NCI-H446 treated with DMSO at 0.1 percent for 48 hours (cell line): ENCODE measurements at places on chromosomes 4 and X.

GRCh38 chr4:55617587-55618197, 18.4 kb downstream of the NMU start:
- no peak for DNase-seq

GRCh38 chr4:48380583-48381167, 39.3 kb downstream of the SLAIN2 start:
- no peak for DNase-seq

DNA sequence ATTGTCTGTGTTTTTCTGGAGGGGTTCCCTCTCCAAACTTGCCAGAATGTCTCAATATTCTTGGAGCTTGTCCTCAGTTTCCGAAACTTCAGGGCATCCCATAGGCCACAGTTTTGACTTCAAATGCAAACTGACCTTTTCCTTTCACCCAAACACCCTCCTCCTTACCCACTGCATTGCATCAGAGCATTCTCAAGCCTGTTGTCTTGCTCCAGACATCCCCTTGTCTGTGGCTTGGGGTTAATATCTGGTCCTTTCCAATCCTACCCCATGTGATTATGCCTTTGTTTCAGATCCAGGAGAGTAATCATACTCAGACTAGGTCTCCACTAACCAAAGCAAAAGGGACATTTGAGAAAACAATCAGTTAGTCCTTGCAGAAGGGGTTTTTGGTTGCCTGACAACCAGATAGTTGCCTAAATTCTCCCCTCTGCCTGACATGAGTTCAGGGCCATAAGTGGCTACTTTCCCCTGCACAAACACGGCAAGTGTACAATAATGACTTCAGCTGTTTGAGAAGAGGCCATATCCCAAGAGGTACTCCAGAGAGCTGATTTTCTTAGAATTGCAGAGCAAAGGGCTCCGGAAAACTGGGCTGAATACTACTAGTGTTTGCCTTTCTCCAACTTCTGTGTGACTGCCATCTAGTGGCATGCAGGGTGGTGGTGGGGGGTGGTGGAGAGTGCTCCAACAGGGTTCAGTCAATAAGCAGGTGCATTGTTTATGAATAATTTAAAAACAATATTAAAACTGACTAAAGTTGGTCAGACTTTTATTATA, 130.2 kb downstream of the CHRDL1 start:
- DNase-seq, result no peak

GRCh38 chr4:81549984-81550383, 78.3 kb upstream of the RASGEF1B start:
- no peak for DNase-seq

GRCh38 chrX:153516073-153516472, 1.4 kb upstream of the ATP2B3 start:
- no peak for DNase-seq

DNA sequence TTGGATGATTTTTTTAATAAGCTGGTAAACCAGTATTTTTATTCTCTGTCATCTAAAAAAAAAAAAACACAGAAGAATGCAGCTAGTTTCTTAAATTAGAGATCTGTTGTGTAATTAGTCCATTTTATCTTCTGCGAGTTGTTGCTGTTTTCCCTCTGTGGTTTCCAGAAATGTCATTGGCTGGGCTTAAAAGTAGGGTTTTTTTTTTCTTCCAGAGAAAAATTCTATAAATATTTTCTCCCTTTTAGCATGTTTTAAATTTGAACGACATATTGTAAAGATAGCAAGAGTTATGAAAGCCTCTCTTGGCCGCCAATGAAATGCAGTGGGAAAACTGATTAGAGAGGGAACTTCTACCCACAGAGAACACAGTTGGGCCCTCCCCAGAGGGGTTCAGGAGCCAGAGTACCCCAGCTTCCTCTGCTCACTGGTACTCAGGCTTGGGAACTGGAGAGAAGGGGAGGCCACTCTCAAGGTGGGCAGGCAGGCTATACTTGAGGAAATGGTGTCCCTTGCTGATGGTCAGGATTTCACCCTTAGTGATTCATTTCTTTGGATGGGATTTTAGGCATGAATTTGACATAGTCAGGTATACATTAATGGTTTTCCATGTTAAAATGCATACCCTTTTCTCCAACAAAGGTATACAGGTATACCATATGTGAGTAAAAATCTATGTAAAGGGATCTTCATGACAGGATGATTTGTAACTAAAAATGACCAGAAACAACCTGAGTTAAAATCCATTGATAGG, 166.1 kb downstream of the BCOR start:
- DNase-seq, result no peak

- DNase-seq, result no peak
Observed at GRCh38 chrX:10534611-10535010, 85.8 kb downstream of the MID1 start.

GRCh38 chr4:112270640-112271421, 14.9 kb downstream of the TIFA start:
- no peak for DNase-seq

- no peak for DNase-seq
Observed at GRCh38 chrX:19127649-19128168, 5.4 kb upstream of the ADGRG2 start.

GRCh38 chrX:130139474-130140201, 26.0 kb downstream of the AIFM1 start:
- no peak for DNase-seq

DNA sequence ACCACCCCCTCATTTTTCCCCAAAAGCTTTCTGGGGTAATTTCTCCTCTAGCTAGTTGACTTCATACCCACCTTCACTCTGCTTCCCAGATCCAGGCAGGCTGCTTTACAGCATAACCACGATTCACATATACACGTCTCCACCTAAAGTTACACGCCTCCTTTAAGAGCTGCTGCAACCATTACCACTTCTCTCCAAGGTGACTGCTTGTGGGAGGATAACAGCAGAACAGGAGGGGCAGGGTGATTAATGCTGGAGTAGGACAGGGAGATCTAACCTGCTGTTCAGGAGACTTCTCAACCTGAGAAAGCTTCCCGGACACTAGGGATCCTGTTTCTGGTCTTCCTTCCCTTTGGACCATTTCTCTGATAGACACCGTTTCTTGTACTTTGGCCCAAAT, 77.4 kb downstream of the MGST2 start:
- no peak for DNase-seq

DNA sequence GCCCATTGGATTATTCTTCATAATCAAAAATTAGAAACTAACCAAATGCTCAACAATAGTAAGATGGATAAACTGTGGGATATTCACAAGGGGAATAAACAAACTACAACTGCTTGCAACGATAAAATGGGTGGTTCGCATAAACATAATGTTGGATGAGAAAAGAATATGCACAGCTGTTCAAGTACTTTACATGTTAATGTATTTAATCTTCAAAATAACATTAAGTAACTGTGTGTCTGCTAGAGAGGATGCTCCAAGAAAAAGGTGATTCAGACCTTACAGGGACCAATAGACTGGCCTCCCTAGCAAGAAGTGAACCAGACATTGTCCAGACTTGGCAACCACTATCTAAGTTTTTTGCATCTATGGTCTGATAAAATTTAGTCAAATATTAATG, 2.3 kb downstream of the PFKFB1 start:
- no peak for DNase-seq

- no peak for DNase-seq
Observed at GRCh38 chr4:92776080-92776479, 472.3 kb downstream of the GRID2 start.

GRCh38 chr4:147192679-147193078, 247.0 kb upstream of the TTC29 start:
- no peak for DNase-seq

- DNase-seq, result no peak
Observed at GRCh38 chr4:55615008-55615407, 21.1 kb downstream of the NMU start.

DNA sequence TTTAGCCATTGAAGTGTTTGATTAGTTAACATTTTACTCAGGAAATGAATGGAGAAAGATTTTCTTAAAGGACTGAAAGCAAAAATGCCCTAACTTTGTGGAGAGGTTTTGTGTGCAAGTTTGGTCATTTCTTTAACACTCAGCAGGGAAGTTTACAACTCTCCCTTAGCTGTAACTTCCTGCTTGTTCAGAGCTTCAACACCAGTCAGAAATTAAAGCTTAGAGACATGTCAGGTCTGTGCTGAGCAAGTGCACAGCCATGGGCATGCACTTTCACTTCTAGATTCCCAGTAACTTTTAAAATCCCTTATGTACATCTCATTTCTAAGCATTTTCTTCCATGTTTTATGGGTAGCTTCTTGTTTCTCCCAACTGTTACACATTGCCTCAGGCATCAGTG, 326.0 kb downstream of the ACTRT1 start:
- DNase-seq, result no peak

DNA sequence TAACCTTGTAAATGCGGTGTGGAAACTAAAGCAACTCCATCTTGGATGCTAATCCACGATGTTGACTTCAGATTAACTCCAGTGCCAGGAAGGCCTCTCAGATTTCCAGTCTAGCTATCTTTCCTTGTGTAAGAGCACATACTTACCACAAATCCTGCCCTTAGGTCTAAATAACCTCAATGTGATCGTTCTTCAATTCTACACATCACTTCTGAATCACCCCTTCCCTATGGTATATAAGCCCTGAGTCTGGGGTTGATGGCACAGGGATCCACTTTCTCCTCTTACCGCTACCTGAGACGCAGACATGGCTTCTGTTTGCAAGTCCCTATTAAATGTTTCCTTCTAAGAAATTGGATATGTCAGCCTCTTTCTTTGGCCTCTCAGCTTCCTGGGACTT, 17.5 kb upstream of the ZNF41 start:
- DNase-seq, result no peak

DNA sequence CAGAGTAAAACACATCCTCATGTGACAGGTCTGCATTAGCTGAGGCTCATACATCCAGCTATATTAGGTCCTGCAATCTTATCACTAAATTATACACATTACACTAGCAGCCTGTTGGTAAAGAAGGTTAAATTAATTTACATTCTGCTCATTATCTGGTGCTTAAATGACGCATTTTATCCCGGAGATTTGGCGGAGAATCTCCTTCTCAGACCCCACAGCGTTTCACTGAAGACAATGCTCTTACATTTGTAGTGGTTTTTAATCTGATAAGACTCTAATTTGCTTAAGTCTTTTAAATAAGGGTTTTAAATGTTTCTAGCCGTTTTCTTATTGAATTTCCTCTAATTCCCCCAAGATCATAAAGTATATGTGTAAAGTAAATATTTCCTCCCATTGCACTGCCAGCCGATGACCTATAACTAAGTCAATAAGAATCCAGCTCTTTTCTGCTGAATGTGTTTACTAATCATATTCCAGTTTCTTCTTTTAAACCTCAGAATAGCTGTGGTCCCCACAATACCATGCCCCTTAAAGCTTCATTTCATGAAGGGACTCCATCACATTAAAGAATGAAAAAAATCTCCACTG, 2.1 kb upstream of the PITX2 start:
- DNase-seq, result no peak
